Activated CD4-positive, alpha-beta memory T cell treated with anti-CD3 and anti-CD28 coated beads for 36 hours (primary cell): ENCODE measurements at places on chromosomes 16 and 17. TPM values are rescaled to one million over a fixed set of nuclear protein-coding genes. Genes with fewer than 3 reads are reported as not detected.

Gene KRT24
- not detected for total RNA-seq

DNA sequence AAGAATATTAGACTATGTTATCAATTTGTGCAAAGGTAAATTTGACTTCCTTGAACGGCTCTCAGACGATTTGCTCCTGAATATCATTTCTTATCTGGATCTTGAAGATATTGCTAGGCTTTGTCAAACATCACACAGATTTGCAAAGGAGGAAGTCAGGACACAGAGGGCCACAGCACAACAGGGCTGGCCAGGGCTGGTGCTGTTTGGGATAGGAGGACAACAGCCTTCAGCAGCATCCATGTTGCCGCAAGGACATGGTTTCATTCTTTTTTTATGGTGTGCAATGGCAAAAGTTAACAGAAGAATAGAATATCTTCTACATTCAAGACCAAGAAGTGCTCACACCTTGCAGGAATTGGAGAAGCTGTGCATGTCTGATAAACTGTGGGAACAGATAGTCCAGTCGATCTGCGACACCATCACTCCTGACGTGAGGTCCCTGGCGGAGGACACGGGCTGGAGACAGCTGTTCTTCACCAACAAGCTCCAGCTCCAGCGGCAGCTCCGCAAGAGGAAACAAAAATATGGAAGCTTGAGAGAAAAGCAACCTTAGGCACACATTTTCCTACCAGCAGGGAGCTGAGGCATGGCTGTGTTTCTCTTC, 59.8 kb downstream of the KPNA2 start:
- DNase-seq: no peak

DNA sequence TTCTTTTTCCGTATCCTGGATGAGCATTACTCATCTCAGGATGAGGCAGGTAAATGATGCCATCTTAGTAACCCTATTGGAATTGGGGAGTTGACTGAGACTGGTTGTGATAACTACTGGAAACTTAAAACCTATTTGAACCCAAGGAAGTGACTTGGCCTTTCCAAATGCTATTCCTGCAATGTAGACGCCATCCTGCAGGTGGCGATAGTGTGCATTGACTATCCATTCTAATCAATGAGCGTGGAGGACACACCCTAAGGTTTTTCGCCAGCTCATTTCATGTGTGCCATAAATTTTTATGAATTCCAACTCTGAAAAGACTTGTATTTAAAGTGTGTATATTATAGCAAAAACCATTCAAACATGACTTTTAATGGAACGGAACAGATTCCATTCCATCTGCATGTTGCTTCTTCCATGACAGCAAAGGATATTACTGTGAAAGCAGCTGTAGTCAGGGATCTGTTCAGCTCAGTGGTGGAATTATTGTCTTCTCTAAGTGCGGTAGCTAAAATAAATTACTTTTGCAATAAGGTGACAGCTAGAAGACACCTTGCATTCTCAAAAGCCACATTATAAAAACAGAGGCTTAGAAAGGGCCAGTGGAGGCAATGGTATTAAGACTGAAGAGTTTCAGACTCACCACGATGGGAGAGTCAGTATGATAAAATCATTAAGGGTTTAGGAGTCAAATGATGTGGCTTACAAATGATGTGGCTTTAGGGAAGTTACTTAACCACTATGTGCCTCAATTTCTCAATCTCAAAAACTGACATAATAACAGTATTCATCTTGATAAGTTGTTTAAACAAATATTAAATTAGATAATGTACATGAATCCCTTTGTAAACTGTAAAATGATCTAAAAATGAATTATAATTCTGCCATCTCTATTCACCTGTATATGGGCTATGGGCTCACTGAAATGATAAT, 55.5 kb downstream of the SYT17 start:
- peak; percentile 66 for DNase-seq

Gene KRTAP3-2
- total RNA-seq: not detected

GRCh38 chr16:13660807-13661206, 259.1 kb upstream of the ERCC4 start:
- no peak for DNase-seq

GRCh38 chr17:19370493-19370960, 7.8 kb upstream of the MAPK7 start:
- DNase-seq: peak; percentile 48

Gene CORO6
- total RNA-seq: 22.1 TPM
